A549 (cell line): ENCODE measurements at places on chromosomes 16 and 17.

- DNase-seq = no peak
Measured at GRCh38 chr16:3467921-3468320, 24.4 kb downstream of the NAA60 start.

DNA sequence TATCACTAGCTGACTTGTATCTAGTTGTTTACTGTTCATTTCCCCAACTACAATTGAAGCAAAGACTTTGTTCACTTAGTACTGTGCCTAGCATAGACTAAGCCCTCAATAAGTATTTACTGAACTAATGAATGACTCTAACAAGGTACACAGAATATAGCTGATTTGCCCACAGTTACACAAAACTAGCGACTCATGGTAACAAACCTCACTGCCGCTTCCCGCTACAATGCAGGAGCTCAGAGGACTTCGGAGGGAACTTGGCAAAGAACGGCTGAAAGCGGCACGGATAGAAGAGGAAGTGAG, 524 bp downstream of the EFTUD2 start:
- peak; percentile 54 for DNase-seq

- DNase-seq = no peak
Measured at GRCh38 chr17:82815790-82816305, 24.0 kb downstream of the ZNF750 start.

- DNase-seq = no peak
Measured at GRCh38 chr16:53378138-53378537, 56.1 kb upstream of the RBL2 start.

DNA sequence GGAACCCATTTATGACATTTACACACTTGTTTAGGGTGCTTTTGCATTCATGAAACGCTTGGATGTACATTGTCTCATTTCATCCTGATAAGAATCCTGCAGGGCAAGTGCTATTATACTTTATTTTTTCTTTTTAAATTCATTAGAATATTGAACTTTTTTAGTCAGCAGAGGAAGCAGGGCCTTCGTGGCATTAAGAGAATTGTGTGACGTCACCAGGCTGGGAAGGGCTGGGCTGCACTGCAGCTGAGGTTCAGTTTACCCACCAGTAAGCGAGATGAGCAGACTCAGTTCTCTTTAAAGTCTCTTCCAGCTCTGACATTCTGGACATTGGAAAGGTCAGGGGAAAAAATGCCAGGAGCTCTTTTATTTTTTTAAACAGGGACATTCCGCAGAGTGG, 159.0 kb downstream of the MRM1 start:
- no peak for DNase-seq

DNA sequence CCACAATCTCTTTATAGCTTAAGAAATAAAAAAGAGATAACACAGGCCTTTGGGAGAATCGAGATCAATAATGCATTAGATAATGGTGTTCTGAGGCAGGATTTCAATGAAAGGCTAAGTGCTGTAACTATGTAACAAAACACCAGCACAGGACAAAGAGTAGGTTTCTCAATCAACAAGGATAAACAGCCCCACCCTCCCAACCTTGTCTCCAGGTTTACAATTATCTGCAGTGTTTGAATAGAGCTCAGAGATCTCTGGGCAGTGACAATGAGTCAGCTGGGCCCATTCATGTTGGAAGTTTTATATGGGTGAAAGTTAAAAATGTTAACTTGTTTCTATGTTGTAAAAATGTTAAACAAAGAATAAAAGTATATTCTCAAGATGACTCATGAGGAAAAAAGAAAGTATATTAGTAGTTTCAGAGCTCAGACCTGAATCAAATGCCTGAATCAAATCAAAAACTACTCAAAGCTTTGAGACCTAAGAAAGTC, 17.0 kb upstream of the KRT20 start:
- peak; percentile 96 for DNase-seq

- DNase-seq = no peak
Measured at GRCh38 chr17:68135141-68135887, 99.8 kb downstream of the KPNA2 start.

DNA sequence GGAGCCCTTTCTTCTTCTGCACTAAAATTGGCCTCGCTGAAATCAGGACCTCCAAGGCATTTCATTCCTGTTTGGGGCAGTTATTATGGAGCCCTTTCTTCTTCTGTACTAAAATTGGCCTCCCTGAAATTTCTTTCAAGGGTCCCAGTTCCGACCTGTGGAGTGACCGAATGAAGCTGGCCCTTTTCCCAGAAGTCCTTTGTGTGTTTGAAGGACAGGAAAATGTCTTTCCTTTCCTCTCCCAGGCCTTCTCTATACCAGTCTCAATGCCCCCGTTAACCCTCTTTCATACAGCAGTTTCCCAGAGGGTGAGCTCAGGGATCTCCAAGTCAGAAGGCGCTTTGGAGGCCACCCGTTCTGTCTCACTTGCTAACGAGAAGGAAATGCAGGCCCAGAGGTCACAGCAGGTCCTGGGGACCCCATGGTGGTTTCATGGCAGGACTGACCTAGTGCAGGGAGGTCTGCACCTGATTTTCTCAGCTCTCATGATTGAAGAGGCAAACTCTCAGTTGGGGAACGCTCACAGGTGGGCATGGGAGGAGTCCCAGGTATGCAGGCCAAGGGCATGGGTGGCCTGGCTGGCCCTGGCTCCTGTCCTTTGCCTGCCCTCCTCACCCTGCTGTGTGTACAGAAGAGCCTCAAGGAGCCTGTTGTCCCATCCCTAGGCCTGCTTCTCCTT, 37.1 kb upstream of the DOC2B start:
- no peak for DNase-seq

DNA sequence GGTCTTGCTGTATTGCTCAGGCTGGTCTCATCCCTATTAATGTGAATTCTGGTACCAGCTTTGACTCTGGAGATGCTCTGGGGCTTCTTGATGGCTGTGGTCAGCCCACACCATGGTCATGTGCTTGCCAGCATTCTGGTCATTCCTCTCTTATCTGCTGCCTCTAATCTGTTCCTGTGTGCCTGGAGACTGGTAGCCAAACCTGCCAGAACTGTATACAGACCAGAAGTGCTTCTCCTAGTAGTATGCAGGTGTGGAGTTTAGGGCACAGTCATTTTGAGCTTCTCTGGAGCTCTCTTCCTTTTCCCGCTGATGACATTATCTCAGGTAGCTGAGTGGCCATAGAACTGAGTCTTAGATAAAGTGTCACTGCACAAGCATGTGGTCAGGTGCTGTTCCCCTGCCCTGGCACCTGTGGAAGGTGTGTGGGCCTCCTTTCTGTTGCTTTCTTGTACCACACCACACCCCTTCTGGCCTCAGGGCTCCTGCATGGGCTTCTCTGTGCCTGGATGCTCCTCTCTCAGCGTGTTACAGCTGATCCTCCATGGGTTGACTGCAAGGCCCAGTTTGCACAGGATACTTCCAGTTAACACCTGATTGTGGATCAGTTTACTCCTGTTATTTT, 162.7 kb downstream of the SPECC1 start:
- no peak for DNase-seq

GRCh38 chr17:40338058-40338457, 26.5 kb downstream of the GJD3 start:
- no peak for DNase-seq

- DNase-seq = no peak
Measured at GRCh38 chr16:23960081-23960885, 124.5 kb downstream of the PRKCB start.

DNA sequence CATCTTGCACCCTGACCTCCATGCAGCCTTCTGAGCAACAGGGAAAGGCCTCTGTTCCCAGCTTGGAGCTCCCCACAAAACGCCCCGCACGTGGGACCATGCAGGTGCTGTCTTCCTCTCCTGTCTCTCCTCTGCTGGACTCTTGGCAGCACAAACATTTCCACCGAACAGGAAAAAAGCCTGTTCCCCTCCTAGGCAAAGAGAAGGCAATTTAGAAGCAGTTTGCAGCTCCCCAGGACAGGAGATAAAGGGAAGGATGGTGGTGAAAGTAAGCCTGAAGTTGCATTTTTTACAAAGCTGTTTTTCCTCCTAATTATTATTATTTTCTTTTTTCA, 7.7 kb upstream of the CIBAR2 start:
- DNase-seq = no peak

GRCh38 chr17:76585033-76585648, 519 bp downstream of the ST6GALNAC2 start:
- no peak for DNase-seq

DNA sequence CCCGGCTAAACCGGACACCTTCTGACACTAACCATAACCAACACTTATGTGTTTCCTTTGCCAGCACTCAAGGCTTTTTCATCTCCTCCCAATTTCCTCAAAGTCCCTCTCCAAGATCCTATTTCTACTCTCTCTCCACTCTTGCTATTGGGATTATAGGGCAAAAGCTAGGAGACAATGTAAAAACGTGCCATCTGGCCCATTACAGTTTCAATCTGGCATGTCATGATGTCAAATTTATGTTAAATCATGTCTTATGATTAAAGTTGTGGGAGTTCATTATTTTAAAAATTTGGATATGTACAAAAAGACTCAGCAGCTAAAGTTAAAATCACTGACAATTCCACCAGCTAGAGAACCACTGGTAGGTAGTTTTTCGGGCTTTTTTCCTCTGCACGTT, 77.3 kb downstream of the ZFHX3 start:
- no peak for DNase-seq

GRCh38 chr16:1337486-1337885, 4.0 kb downstream of the BAIAP3 start:
- no peak for DNase-seq

GRCh38 chr17:37016780-37017179, 68.0 kb downstream of the AATF start:
- DNase-seq = no peak

DNA sequence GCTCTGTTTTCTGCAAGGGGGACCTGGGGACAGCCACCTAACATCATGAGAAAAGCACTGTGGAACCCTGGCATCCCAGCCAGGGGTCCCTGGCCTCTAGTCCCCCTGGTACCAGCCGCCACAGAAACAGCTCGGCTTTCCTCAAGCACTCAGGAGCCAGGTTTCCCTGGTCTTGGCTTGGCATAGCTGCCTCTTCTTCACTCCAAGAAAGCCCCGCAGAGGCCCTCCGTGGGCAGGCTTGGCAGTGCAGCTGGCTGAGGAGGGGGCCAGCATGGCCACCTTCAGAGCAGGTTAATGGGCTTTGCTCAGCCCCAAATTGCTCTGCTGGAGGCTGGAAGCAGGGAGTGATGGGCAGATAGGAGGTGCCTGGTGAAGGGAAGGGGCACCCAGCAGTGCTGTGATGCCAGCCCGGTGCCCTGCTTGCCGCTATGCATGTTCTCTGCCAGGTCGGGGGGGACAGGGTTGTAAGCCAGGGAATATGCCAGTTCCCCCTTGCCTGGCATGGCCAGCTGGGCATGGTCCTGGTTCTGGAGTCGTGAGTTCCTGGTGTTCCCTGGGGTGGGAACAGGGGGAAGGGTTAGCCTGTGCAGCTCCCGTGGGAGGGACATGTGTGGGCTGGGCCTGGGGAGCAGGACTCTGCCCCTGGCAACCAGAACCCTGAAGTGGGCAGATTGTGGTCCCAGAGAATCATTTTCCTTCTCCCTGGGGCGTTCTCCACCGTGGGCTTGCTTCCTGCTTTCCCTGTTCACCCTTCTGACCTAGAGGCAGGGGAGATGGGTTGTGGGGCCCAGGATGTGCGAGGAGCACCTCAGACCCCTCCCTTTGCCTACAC, 3.2 kb downstream of the ANKRD13B start:
- DNase-seq = no peak

GRCh38 chr16:22933173-22933572, 119.2 kb downstream of the HS3ST2 start:
- DNase-seq = no peak

DNA sequence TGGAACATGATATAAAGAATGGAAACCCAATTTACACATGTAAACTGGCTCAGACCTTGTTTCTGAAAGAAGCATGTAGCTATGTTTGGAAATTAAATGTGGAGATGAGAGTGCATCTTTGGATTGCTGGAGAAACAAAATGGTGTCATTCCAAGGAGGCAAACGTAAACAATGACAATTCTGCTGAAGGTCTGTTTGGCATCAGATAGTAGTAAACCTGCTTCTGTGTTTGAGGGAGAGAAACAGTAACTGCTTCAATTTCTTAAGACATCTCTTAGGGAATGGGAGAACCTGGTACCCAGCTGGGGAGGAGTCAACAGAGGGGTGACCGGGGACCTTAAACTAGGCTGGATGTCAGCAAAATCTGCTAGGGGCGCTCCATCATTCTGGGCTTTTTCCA, 23.5 kb downstream of the GPRC5B start:
- no peak for DNase-seq

- peak; percentile 65 for DNase-seq
Measured at GRCh38 chr16:10737068-10737625, 6.5 kb upstream of the NUBP1 start.

DNA sequence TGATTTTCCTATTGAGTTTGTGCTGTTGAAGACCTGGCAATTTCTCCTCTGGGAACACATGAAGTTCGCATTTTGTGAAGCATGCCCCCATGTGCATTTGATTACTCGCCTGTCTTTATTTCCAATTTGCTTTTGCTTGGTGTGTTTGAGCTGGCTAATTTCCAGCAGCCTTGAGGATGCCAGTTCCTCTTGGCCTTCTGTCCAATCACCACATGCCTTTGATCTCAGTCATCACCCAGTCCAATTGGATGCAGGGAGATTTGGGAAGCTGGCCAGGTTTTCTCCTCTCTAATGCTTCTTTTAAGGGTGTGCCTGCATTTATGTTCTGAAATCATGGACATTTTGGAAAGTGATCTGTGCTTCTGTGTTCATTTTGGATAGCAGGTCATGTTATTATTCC, 3.8 kb upstream of the TMEM100 start:
- DNase-seq = peak; percentile 34

- no peak for DNase-seq
Measured at GRCh38 chr17:4704991-4705390, 1.1 kb upstream of the PELP1 start.

DNA sequence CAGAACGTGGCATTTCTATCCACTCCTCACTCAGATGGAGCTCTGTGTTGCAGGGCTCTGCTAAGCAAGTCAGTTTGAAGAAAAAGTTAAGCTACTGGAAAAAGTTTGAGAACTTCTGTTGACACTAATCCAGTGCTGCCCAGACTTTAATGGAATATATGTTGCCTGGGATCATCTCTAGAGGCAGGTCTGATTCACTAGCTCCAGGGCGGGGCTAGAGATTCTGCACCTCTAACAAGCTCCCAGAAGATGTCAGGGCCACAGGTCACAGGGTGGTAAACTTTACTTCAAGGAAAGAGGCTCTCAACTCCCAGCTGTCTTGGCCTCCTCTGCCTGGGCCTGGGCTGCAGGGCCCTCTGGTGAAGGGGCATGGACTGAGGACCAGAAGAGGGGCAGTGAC, 6.8 kb downstream of the TTYH2 start:
- no peak for DNase-seq
